Tibial nerve (tissue), 4 donors: ENCODE measurements at places on chromosomes 5 and 9.

DNA sequence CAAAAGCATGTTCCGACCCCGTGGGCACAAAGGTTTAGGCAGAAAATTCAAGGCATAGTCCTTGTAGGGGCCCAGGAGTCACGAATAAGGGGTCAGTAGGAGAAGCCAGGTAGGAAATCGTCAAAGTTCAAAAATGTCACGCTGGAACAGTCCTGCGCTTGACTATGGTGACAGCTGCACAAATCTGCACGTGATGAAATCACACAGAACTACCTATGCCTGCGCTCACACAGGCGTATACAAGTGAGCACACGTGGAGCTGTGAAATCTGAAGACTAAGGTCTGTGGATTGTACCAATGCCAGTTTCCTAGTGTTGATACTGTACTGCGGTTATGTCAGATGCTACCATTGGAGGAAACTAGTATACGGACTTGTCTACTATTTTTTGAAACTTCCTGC, 303.1 kb upstream of the PANK3 start:
- H3K36me3 ChIP-seq, result no peaks in the 10 kb centered on the region
- H3K4me3 ChIP-seq, result no peak overlapping the region
- DNase-seq, result no peak

- no peaks in the 10 kb centered on the region for H3K4me1 ChIP-seq
- no peak overlapping the region for H3K27ac ChIP-seq
- H3K4me3 ChIP-seq, result no peak overlapping the region
- no peak for DNase-seq
Measured at GRCh38 chr9:85404911-85405565, 336.7 kb downstream of the AGTPBP1 start.

DNA sequence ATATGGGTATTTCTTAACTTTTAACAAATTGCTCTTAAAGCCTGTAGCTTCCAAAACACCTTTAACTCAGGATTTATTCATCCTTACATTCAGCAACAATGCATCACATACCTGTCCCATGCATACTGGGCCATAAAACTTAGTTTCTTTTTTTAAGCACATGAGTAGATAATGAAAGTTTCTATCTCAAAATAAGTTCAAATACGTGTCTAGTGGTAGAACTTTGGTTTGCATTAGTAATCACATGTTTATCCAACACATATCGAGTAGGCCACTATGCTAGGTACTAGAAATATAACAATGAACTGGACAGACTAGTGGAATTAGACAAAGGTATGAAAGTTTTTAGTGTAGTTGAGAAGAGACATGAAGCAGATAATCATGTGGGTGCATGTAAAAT, 99.6 kb downstream of the DOCK2 start:
- no peaks in the 10 kb centered on the region for H3K27me3 ChIP-seq
- no peaks in the 10 kb centered on the region for H3K36me3 ChIP-seq
- no peak for DNase-seq
- no peaks in the 10 kb centered on the region for H3K4me1 ChIP-seq
- no peak overlapping the region for H3K4me3 ChIP-seq

GRCh38 chr5:170277867-170278281, 19.7 kb downstream of the LCP2 start:
- peaks cover 23% of the 10 kb centered on the region for H3K4me1 ChIP-seq
- DNase-seq, result no peak
- no peak overlapping the region for H3K27ac ChIP-seq
- no peak overlapping the region for H3K4me3 ChIP-seq

DNA sequence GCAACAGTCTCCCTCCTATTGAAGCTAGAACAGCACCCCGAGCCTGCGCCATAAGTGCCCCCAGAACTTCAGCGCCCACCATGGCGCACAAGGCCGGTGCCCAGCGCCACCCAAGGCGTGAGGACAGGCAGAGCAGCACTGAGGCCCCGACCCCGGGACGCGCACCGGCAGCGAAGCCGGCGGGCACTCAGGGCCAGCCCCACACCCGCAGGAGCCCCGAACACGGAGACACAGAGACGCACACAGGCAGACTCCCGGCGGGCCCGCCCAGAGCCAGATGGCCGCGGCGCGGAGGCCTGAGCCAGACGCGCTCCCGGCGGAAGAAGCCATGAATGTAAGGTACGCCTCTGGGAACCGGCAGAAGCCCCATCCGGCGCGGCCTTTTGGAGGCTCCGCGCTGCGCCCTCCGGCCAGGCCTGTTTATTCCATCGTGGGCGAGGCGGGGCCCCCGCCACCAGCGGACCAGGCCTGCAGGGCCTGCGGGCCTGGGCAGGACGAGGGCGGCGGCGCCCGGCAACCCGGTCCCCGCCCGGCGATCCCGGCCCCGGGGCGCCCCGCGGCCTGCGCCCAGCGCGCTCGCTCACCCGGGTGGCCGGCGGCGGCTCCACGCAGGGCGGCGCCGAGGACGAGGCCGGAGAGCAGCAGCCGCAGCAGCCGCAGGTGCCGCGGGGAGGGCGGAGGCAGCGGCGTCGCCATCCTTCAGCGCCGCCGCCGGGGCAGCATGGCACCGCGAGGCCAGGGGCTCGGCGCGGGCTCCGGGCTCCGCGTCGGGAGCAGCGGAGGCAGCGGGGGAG, 486 bp downstream of the NPDC1 start:
- H3K27me3 ChIP-seq, result no peaks in the 10 kb centered on the region
- no peak for DNase-seq
- no peaks in the 10 kb centered on the region for H3K36me3 ChIP-seq
- no peaks in the 10 kb centered on the region for H3K4me1 ChIP-seq
- peak overlapping the region; percentile 76 for H3K4me3 ChIP-seq

DNA sequence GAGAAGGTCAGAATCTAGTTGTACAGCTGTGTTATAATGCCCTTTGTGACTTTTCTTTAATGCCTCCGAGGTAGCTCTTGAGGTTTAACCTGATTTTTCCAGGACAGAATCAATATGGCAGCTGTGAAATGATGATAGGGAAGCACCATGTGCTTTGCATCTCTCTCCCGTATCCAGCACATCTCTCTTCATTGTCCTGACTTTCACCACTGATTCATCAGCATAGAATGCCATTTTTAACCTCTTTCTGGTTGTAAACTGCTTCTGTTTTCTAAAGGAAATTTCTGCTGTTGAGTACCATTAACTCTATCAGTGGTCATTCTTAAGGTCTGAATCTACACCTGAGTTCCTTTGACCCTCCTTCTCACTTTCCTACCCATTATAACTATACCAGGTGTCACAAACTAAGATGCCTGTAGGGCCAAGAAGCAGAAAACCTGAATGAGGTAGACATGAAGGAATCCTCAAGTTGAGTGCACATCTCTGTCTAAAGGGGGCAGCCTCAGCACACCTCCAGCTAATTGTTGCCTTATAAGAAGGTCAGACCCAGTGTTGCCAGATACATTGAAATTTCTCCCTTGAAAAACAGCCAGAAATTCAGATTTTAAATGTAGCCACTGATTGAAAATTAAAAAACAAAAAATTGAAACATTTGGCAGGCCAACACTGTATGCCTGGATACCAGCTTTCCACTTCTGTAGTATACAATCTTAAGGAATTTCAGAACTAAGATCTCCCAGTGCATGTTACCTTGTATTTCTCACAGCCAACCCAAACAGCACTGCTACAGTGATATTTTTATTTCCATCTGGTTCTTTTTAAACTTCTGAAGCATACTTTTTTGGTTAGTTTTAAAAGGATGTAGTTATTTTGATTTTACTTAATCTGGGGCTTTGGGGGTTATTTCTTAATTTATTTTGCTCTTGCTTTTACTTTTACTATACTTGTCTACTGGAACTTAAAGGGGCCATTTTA, 35.8 kb upstream of the TLX3 start:
- no peaks in the 10 kb centered on the region for H3K4me1 ChIP-seq
- H3K27ac ChIP-seq, result no peak overlapping the region
- no peaks in the 10 kb centered on the region for H3K27me3 ChIP-seq

- no peak for DNase-seq
- H3K27ac ChIP-seq, result no peak overlapping the region
- no peaks in the 10 kb centered on the region for H3K27me3 ChIP-seq
- no peaks in the 10 kb centered on the region for H3K4me1 ChIP-seq
- H3K36me3 ChIP-seq, result no peaks in the 10 kb centered on the region
Measured at GRCh38 chr9:27157097-27157496, 48.1 kb downstream of the TEK start.

DNA sequence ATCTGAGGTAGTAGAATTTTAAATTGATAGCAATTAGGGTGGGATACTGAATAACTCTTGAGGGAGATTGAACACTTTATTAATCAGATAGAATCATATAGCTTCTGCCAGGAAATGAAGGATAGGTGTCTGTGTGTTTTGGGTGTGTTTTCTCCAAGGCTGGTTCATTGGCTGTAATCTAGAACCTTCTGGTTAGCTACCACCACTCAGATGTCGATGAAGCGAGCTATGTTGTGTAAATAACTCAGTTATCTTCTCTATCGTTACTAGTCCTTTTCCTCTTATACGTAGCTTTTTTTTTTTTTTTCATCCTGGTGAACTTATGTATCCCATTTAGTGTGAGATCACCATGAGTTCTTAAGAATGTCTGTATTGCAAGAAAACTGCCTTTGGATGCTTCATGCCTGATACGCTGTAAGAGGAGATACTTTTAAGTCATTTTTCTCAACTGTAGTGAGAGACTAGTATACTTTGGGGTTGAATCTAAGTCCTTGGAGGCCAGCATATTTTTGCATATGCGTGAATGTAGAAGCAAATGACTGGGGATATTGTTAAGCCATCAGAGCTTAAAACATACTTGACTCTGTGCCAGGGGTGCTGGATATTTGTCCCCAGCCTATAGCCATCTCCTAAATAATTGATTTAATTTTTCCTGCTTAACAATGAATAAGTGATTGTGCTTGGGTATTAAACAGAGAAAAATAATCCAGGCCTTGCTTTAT, 2.1 kb downstream of the TNFAIP8 start:
- H3K4me1 ChIP-seq, result peaks cover 31% of the 10 kb centered on the region
- no peaks in the 10 kb centered on the region for H3K36me3 ChIP-seq
- no peak for DNase-seq
- no peaks in the 10 kb centered on the region for H3K27me3 ChIP-seq
- H3K4me3 ChIP-seq, result no peak overlapping the region

- H3K4me3 ChIP-seq, result no peak overlapping the region
- H3K27me3 ChIP-seq, result no peaks in the 10 kb centered on the region
- no peaks in the 10 kb centered on the region for H3K36me3 ChIP-seq
- H3K4me1 ChIP-seq, result no peaks in the 10 kb centered on the region
- no peak overlapping the region for H3K27ac ChIP-seq
Measured at GRCh38 chr5:129630101-129630500, 117.8 kb upstream of the MINAR2 start.

DNA sequence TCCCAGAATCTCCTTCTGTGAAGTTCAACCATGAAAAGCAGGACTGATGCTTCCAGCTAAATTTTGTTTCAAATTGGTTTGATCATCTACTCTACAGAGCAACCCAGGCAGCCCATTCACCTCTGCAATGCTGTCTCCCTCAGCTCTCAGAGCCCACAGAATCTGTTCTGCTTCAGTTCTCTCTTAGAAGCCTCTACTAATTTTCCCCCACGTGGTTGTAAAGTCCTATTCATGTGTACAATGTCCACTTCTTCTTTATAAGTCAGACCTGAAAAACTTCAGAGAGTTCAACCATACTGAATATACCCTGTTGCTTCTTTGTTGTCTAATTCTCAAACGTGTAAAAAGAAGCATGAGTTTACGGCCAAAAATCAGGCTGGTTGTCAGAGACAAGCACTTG, 21.3 kb upstream of the FAM13B start:
- H3K4me1 ChIP-seq, result no peaks in the 10 kb centered on the region
- H3K27ac ChIP-seq, result peak overlapping the region; percentile 55
- H3K27me3 ChIP-seq, result no peaks in the 10 kb centered on the region
- H3K4me3 ChIP-seq, result no peak overlapping the region
- DNase-seq, result no peak

DNA sequence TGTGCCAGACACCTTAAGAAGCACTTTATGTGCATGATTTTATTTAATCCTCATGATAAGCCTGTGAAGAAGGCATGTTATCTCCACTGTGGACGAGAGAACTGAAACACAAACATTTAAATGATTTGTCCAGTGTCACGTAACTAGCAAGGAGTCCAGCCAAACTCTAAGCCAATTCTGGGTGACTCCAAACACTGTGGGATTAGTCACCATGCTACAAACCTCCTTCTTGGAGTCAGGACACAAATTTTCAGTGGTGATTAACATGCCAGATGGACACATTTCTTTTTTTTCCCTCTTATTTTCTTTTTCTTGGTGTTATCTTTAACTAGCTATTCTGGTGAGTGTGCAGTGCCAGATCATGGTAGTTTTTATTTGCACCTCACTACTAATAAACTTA, 316.8 kb downstream of the NDUFS4 start:
- no peaks in the 10 kb centered on the region for H3K27me3 ChIP-seq
- no peak overlapping the region for H3K27ac ChIP-seq
- no peaks in the 10 kb centered on the region for H3K4me1 ChIP-seq
- H3K36me3 ChIP-seq, result no peaks in the 10 kb centered on the region
- no peak for DNase-seq

DNA sequence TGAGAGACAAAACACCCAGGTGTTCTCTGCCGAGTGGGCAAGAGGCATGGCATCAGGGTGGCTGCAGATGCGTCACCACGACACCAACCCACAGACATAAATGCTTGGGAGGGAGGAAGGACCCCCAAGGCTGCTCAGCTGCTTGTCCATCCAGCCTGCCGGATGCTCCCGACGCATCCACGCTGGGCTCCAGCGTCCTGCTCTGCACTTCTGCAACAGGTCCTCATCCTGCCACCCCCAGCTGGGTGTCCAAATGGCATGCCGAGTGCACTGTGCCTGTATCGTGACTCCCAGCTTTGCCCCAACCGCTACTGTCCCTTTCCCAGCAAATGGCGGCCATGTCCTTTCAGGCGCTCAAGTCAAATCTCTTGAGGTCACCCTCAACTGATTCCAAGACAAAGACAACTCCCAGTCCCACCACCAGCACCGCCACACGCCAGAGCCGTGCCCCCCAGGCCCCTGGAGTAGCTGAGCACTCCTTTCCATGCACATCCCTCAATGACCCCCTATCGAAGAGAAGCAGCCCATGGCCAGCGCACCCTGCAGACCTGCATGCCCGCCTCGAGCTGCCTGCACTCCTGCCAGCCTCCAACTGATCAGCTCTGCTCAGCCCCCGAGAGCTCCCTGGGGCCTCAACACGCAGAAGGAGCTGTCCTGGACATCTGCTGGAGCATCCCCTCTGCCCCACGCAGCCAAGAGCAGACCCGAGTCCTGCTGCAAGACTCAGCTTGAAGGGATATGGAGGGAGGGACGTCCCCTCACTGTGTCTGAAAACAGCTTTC, 116.7 kb downstream of the ROR2 start:
- H3K4me1 ChIP-seq, result no peaks in the 10 kb centered on the region
- no peak overlapping the region for H3K27ac ChIP-seq
- no peaks in the 10 kb centered on the region for H3K27me3 ChIP-seq

DNA sequence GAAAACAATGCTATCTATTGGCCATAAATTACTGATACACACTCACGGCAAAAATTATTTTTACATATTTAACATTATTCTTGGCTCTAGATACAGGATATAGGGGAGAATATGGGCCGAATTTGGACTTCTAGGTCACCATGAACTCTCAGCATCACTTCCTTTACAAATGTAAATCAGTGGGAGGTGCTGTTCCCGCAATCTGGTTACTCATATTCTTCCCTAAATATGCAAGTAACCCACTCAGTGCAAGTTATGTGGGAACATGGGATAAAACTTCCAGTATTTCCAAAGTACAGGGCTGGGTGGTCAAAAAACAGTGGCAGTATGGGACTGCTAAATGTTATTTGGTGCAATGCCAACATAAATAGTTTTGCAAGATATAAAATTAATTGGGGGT, 145.6 kb downstream of the PPP2R2B start:
- H3K27me3 ChIP-seq, result no peaks in the 10 kb centered on the region
- H3K36me3 ChIP-seq, result peaks cover 5% of the 10 kb centered on the region
- no peak overlapping the region for H3K4me3 ChIP-seq
- H3K4me1 ChIP-seq, result no peaks in the 10 kb centered on the region

GRCh38 chr9:13524245-13524644, 244.8 kb upstream of the MPDZ start:
- H3K27me3 ChIP-seq, result no peaks in the 10 kb centered on the region
- H3K4me1 ChIP-seq, result no peaks in the 10 kb centered on the region
- no peaks in the 10 kb centered on the region for H3K36me3 ChIP-seq
